ENCODE measurements at places on chromosomes 3 and 15. TPM values are rescaled to one million over a fixed set of nuclear protein-coding genes. Genes with fewer than 3 reads are reported as not detected.

Gene SAMD7
- not detected for total RNA-seq

- no peak for DNase-seq
Observed at GRCh38 chr3:129181819-129182218, 1.9 kb downstream of the CNBP start.

DNA sequence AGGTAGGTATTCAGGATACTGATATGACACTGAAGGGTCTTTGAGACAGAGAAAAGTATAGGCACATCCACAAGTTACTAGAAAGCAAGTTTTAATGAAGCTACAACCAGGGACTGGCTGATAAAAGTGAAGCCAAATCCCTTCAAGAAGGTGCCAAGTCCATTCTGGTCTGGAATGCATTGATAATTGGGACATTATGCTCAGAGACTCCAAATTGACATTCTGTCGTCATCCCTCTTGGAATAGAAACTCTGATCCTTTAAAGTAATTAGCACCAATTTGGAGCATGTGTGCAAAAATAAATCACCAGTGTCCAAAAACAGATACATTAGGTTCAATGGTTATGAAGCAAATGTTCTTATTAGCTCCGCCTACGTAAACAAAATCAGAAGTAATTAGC lies 47.3 kb upstream of the BCL6 start:
- DNase-seq = no peak

Gene TRANK1
- total RNA-seq = 14.7 TPM

DNA sequence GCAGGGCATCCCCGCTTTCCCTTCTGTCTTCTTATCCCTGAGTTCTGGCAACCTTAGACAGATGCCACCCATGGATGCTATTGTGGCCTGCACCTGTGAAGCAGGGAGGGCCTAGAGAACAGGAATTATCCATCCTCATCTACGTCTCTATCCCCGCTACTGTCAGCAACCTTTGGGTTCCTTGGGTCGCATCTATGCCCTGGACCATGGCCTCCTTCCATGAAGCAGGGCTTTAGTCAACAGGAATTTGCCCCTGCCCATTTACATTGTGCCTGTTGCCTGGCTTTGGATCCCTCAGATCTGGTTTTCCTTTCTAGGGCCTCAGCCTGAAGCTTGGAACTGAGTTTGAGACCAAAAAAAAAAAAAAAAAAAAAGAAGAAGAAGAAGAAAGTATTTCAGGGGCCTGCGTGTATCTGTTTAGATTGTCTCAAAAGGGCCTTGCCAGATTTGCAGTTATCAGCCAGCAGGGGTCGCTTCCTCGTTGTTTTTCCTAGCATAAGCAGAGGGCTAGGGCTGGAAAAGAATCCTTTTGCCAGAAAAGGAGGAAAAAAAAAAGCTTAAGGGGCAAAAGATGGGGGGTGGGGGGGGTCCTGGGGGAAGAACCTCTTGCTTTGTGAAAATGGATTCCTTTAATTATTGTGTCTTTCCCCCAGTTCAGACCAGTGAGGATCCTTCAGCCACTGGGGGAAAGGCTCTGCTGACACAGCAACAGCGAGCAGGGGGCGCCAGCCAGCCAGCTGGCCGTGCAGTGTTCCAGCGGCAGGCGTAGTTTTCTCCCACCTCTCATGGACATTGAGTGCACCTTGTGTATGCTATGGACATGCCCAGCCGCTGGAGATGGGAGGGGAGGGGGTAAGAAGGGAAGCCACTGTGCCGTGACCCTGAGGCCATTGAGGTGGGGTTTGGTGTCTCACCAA lies 65.7 kb upstream of the ALDH1L1 start:
- DNase-seq = no peak

GRCh38 chr3:127984241-127984975 lies 67.8 kb upstream of the SEC61A1 start:
- no peak for DNase-seq

DNA sequence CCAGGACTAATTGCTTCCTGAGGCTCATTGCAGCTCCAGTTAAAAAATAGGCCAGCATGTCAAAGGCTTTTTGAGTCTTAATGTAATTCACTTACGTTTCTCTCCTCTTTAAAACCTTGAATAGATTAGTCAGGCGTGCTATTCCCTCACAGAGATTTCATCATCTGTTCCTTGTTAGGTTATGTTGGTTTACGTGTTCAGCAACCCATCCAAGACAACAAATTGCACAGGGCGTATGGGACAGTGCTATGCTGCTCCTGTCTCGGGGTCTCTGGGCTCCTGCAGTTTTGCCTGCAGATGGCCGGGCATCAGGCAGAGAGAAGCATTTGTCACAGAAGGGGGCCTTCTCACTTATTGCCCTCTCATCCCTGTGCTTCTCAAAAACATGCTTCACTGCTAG lies 117.1 kb downstream of the CHDH start:
- DNase-seq = no peak

- no peak for DNase-seq
Observed at GRCh38 chr3:128569756-128570155, 76.8 kb upstream of the GATA2 start.

GRCh38 chr3:151035072-151035471 lies 50.4 kb upstream of the MED12L start:
- no peak for DNase-seq

DNA sequence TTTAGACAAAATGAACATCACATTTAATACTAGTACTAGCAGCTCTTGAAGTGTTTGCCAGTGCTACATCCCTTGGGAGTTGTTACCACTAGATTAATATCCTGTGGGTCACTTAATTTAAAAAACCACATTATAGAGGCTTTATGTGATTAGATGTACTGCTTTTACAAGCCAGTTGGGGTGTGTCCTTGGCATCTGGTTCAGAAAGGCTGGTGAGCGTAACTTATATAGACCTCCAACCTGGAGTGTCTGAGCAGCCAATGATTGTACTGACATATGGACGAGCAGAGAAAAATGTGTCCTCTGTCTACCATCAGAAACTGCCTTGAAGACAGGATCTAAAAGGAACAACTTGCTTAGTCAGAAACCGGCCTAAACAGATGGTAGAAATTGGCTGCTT lies 306.2 kb upstream of the ATP11B start:
- no peak for DNase-seq

GRCh38 chr3:182385356-182385755 lies 407.9 kb upstream of the ATP11B start:
- DNase-seq = no peak

GRCh38 chr15:73318463-73319351 lies 50.1 kb downstream of the HCN4 start:
- DNase-seq = peak; percentile 81

GRCh38 chr3:38364721-38365400 lies 18.3 kb downstream of the XYLB start:
- DNase-seq = peak; percentile 22

Gene CHRNB4
- total RNA-seq = not detected

DNA sequence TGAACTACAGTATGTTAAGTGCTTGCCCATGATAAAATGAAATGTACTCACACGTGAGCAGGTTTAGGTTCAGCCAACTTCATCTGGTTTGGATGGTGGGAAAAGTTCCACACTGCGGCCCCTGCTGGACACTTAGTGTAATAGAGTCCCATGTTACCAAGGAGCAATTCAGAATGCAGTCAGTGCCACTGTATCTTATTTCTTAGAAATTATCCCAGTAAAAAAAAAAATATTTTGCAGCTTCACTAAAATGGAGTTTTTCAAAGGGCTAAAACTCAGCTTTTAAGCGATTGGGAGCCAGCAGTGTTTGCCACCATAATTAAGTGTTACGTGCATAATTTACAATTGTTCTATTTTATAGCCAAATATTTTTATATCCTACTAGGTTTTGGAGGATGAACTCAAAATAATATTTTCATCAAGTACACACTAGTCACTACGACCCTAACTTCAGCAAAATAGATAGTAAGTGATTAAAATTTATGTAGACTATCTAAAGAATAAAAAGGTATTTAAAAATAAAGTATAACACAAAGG lies 371.7 kb upstream of the GBE1 start:
- no peak for DNase-seq

DNA sequence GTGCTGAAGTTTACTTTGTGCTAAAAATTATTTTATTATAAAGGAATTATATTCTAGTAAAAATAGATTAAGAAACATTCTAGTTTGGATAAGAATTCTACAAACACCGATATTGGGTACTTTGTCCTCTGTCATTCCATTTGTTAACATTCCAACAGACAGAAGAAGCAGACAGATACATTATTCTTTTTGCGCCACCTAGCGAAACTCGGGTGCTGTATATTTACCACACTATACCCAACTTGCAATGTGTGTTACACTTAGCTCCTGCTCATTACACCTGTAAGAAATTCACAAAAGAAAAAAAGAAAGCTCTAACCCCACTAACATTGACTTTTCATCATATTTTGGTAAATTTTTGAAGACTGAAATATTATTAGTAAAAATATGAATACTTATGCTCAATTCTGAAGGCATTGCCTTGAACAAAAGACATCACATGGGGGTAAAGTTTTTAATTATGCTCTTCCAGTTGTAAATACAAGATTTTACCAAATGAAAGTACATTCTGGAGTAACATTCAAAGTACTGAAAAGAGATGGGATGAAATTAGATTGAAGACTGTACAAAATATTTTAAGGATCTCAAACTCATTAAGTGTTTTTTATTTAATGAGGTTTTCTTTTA lies 136.5 kb upstream of the MLF1 start:
- no peak for DNase-seq

GRCh38 chr15:43920815-43921214 lies 94.0 kb downstream of the WDR76 start:
- DNase-seq = no peak

Gene FHIT
- 8.5 TPM for total RNA-seq

DNA sequence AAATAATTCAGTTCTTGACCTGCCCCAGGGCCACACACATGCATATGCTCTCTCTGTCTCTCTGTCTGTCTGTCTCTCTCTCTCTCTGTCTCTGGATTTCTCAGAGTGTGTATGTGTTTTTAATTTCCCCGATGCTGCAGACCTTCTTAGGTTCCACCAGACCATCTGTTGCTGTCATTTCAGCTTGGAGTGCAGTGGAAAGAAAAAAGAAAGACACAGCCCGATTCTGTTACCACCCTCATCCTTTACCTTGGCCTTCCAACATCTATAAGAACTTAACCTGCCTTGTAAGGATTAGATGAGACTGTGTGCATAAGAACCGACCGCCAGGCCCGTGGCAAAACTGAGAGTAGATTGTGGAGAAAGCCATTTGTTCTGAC lies 9.7 kb upstream of the PGPEP1L start:
- DNase-seq = no peak

Gene KBTBD13
- total RNA-seq = not detected

DNA sequence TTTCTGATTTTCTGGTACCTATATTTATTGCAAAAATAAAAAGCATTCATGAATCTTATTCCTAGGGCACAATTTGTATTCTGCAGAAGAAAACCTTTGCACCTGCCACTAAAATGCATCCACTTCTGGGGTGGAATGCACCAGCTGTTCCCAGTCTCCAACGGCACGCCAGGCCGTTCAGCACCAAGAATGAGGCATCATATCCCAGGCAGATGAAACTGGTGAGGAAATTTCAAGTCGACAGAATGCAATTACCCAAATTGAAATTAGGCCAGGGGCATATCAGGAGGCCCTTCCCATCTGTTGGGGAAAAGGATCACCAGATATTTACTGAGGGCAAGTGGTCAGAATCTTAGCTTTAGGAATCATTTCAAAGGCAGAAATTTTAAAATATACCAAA lies 13.6 kb upstream of the RBMS3 start:
- DNase-seq = no peak

DNA sequence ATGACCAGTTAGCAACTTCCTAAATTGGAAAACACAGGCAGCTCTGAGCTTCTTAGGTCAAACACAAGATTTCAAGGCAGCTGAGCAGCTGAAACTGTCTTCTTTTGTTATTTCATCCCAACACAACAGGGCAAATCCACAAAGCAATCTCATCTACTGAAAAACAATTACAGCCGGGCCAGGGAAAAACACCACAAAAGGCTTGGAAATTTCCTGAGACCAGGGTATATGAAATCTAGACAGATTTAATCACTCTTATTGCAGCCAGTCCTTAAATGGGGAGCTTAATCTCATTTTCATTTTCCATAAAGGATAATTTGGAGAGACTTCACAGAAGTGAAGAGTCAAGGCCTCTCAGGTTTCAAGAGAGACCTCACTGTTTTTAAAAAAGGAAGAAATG lies 181.8 kb downstream of the SSR3 start:
- no peak for DNase-seq

DNA sequence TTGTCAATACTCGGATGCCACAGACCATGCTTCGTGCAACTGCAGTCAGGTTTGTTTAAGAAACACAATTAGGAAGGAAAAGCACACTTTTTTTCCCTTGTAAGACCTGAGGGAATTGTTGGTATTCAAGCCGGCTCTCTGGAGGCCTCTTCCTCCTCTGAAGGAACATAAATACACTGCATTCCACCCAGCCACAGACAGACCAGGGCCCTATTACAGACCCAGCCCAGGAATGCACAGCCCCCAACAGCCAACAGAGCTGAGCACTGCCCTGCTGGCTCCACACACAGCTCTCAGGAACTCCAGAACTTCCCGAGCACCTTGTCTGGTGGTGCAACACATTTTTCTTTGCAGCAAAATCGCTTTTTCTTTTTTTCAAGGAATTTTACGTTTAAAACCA lies 488.7 kb upstream of the PROK2 start:
- DNase-seq = no peak

Gene CNTN4
- 3.8 TPM for total RNA-seq

- DNase-seq = no peak
Observed at GRCh38 chr15:74950078-74950908, 6.3 kb downstream of the RPP25 start.

DNA sequence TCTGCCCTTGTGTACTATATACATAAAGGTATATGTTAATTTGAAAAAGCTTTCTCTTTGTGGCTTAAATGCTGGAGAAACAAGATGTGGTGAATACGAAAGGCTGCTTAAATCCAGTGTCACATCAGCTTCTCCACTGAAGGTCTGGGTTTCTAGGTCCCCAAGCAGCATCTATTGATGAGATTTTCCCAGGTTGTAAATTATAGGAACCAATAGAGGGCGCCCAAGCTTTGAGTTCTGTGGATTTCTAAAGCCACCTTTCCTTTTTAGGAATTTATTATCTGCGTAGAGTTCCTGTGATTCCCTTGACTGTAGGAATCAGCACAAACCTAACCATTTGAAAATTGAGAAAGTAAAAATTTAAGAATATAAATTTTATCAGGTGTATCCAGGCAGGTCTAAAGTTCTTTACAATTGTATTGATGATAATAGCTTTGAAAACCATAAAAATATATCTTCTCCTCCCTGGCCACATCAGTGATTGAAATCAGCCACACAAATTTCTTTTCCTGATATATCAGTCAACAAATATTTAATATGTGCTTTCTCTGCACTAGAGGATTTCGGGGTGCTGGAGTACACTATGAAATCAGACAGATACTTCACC lies 88.3 kb upstream of the ADAMTSL3 start:
- DNase-seq = no peak

GRCh38 chr3:194929578-194929960 lies 243.9 kb downstream of the FAM43A start:
- DNase-seq = no peak

DNA sequence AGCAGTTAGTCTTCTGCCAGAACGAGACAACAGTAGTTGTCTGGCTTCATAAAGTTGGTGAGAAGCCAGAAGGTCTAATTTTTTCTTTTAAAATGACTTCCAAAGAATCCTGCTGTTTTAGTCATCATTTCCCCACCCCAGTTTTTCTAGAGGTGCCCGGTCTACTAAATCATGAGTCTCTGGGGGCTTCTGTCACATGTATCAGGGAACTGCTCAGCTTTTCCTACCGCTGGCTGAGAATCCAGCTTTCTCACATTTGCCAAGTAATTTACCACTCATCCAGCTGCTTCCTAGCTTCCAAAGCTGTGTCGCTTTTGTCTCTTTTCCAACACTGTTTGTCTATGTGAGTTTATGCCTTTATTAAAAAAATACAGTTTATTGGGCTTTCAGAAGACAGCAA lies 183.3 kb downstream of the NSUN3 start:
- DNase-seq = no peak

- DNase-seq = peak; percentile 100
Observed at GRCh38 chr3:43769097-43769884, 78.6 kb downstream of the ABHD5 start.

Measured in mesenteric fat pad (tissue), 1 donor.